ENCODE measurements at places on chromosomes 2 and 18.

- DNase-seq, result no peak
These were observed 28.3 kb downstream of the MYO7B start for GRCh38 chr2:127563458-127564428.

DNA sequence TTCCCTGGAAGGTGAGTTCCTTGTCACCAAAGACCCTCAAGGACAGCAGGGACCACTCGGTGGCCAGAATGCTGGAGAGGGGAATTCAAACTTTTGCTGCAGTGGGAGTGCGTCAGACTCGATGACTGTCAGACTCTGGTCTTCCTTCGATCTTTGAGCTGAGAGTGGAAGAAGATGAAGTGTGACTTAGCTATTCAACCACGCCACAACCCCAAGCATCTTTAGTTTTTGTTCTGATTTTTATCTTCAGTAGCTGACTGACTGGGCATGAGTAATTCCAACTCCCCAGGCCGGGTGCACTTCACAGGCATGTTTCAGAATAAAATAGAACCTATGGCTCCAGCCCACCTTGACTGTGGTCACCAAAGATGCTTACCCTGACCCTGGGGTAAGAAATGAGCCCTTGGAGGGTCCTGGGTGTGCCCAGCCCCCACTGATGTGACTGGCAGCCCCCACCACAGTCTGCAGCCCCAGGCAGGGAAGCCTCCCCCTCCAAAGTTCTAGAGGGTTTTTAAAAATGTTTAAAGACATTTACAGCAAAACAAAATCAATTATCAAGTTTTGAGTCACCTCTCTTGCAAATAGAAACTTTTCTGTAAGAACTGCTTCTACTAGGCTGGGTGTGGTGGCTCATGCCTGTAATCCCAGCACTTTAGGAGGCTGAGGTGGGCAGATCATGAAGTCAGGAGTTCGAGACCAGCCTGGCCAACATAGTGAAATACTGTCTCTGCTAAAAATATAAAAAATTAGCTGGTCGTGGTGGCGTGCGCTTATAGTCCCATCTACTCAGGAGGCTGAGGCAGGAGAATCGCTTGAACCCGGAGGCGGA, 24.9 kb upstream of the YWHAQ start:
- peak; percentile 24 for DNase-seq

- no peak for DNase-seq
These were observed 41.3 kb upstream of the MRPL33 start for GRCh38 chr2:27730261-27730662.

DNA sequence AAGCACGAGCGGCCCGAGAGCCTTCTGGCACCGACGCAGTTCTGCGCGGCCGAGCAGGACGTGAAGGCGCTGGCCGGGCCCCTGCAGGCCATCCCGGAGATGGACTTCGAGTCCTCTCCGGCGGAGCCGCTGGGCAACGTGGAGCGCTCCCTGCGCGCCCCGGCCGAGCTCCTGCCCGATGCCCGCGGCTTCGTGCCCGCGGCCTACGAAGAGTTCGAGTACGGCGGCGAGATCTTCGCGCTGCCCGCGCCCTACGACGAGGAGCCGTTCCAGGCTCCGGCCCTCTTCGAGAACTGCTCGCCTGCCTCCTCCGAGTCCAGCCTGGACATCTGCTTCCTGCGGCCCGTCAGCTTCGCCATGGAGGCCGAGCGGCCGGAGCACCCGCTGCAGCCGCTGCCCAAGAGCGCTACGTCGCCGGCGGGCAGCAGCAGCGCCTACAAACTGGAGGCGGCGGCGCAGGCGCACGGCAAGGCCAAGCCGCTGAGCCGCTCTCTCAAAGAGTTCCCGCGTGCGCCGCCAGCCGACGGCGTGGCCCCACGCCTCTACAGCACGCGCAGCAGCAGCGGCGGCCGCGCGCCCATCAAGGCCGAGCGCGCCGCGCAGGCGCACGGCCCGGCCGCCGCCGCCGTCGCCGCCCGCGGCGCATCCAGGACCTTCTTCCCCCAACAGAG, 70.4 kb downstream of the ARHGEF33 start:
- DNase-seq, result peak; percentile 26

DNA sequence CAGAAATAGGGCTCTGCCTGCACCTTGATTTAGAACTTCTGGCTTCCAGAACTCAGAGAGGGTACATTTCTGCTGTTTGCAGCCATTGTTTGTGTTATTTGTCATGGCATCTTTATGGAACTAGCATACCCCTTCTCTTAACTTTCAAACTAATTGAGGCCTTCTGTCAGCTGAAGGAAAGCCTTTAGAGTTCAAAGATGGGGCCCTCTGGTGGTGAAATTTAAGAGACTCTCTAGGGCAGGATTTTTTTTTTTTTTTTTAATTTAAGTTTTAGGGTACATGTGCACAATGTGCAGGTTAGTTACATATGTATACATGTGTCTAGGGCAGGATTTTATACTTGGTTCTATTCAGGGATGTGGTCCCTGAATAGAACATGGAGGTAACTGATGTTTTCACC, 260.6 kb upstream of the LINC00305 start:
- DNase-seq, result no peak

DNA sequence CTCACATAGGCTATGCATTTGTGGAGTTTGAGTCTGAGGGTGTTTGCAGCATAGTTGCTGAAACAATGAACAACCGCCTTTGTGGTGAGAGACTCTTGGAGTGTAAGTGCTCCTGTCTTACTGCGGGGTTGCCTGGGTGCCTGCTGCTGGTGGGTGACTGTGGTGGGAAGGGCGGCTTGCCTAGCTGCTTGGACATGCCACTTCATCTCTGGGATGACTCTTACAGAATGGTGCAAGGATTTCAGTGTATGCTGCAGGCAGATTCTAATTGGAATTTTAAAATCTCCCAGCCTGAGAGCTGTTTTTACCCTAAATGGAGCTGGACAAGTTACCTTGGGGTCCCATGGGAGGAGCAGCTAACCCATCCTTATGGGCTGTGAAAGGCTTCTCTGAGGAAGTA, 50.1 kb downstream of the CYP27C1 start:
- no peak for DNase-seq

DNA sequence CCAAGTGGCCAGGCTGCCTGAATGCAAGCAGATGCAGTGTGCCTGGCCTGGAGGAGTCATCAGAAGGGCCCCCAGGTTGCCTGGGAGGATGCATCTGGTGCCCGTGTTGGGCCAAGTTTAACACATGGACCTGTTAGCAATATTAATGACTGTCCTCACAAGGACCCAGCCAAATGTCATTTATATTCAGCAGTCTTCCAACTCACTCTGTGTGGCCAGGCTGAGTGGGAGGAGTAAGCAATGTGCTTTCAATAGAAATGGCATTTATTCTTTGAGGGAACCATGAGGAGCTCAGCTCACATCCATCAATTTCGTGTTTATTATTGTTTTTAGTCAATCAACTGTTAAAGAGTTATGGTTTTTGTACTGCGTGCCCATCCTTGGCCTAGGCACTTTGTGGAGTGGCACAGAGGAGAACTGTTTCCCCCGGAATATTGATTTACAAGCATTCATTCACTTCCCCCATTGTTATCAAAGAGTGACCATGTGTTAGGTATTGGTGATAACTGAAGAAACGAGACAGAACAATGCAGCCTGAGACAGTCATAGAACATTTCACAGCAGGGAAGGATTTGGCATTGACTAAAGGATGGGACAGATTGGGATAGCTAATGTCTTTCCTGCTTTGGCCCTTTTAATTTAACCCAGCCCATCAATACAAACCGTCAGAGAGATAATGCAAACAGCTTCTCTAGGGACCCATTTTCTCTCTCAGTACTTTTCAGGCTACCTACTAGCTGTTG, 725.2 kb downstream of the TSN start:
- no peak for DNase-seq

DNA sequence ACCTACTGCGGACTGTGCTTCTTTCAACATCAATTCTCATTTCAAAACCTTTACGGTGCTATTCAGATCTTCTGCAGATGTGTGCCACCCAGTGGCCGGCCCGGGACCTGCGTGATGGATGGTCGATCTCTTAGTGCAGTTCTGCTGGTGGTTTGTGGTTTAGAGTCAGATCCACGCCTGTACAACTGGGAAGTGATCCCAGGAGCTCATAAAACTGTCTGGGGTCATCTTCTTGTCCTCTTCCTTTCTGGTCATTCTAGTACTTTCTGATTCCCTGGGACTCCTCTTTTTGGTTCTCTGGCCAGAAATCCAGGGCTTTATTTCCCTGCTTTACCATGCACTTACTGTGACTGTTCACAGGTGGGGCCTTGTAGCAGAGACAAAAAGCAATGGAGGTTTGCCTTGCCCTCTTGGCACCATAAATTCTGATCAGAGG, 15.8 kb upstream of the SELENOI start:
- peak; percentile 66 for DNase-seq

DNA sequence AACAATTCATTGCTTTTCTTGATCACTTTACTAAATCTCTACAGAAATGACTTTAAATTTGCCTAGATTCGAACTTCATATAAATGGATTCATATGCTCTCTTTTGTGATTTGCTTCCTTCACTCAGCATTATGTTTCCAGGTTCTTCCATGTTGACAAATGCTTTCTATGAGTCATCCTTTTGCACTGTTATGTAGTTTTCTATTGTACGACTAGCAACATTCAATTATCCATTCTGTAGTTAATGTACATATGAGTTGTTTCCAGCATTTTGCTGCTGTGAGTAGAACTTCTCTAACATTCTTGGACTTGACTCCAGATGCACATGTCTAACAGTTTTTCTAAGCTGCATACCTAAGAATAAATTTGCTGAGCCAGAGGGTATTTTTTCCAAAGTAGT, 66.5 kb upstream of the NEUROD1 start:
- DNase-seq, result no peak

GRCh38 chr2:79757526-79757925, 244.7 kb downstream of the CTNNA2 start:
- no peak for DNase-seq

- no peak for DNase-seq
These were observed 2.4 kb upstream of the MAPRE3 start for GRCh38 chr2:26968001-26968400.

DNA sequence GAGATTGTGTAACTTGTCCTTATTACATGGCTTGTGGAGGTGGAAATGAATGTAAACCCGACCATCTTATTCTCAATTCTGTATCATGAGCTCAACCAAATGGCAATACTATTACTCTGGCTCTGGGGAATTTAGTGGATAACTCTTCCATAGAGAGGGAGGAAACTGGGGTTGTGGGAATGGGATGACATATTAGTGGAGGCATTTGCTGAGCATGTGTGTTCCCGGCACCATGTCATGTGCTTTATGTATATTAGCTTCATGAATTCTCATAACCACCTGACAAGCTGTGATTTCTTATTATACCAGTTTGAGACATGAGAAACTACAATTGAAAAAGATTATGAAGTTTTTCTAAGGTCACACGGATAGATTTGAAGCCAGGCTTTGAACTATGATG, 112.8 kb upstream of the TMEFF2 start:
- DNase-seq, result no peak

DNA sequence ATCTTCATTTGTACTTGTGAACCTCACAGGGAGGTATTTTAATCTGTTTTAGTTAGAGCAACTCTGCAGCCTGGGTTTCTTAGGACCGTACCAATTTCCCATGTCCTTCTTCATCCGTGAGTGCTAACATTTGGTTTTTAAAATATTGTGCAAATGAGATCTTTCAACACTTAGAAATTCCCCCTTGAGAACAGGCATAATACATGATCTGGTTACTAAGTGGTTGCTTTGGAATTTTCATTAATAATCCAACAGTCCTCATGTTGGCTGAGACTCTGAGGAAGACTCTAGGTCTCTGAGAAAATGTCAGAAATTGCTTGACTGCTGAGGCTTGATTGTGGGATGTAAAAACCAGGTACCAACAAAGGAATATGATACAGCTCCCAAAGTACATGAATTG, 125.6 kb upstream of the CDCA7 start:
- DNase-seq, result no peak

DNA sequence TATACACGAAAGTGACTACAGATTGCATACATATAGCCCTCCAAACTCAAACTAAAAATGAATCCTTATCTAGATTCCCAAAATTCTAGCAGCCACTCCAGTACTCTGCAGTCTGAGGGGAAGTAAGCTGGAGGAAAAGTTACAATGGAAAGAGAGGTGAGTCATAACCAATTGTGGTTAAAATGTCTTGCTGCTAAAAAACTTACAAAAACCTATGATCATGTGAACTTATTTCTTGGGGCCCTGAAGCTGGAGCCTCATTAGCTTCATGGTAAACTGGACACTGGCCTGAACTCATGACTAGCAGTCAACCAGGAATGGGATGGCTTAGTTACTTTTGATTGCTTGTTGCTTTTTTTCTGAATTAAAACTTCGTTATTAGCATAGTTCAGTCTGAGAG, 175.9 kb downstream of the SLC4A3 start:
- DNase-seq, result no peak

DNA sequence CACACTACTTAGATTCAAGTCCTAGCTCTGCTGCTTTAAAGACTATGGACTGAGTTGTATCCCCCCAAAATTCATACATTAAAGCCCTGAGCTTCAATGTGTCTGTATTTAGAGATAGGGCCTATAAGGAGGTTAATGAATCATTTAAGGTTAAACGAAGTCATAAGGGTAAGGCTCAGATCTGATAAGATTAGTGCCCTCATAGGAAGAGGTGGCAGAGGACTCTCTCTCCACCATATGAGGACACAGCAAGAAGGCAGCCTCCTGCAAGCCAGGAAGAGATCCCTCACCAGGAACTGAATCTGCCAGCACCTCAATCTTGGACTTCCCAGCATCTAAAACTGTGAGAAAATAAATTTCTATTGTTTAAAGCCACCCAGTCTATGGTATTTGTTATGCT, 3.1 kb upstream of the CYTIP start:
- DNase-seq, result no peak

DNA sequence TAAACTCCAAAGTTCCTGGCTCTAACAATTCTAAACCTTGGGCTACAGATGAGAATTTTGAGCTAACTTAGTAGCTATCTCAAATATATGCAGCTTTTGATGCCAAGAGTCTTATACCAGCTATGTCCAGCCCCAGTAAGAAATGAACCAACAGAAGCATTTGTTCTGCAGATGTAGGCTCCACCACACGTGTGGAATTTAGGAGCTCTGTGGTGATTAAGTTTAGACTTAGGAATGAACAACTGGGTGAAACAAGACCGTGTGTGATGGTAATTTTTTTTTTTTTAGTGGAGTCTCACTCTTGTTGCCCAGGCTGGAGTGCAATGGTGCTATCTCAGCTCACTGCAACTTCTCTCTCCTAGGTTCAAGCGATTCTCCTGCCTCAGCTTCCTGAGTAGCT, 179.7 kb downstream of the ANKRD30B start:
- DNase-seq, result no peak

GRCh38 chr2:239824866-239825704, 200.1 kb downstream of the NDUFA10 start:
- no peak for DNase-seq

GRCh38 chr2:231691251-231691772, 17.0 kb upstream of the PTMA start:
- no peak for DNase-seq

GRCh38 chr2:21804151-21804550, 680.4 kb downstream of the TDRD15 start:
- no peak for DNase-seq
